Stimulated activated CD8-positive, alpha-beta memory T cell treated with anti-CD3 and anti-CD28 coated beads, Interleukin-15, amount 100 ng/mL, for 4 hours (primary cell): ENCODE measurements at places on chromosomes 3 and 15.

DNA sequence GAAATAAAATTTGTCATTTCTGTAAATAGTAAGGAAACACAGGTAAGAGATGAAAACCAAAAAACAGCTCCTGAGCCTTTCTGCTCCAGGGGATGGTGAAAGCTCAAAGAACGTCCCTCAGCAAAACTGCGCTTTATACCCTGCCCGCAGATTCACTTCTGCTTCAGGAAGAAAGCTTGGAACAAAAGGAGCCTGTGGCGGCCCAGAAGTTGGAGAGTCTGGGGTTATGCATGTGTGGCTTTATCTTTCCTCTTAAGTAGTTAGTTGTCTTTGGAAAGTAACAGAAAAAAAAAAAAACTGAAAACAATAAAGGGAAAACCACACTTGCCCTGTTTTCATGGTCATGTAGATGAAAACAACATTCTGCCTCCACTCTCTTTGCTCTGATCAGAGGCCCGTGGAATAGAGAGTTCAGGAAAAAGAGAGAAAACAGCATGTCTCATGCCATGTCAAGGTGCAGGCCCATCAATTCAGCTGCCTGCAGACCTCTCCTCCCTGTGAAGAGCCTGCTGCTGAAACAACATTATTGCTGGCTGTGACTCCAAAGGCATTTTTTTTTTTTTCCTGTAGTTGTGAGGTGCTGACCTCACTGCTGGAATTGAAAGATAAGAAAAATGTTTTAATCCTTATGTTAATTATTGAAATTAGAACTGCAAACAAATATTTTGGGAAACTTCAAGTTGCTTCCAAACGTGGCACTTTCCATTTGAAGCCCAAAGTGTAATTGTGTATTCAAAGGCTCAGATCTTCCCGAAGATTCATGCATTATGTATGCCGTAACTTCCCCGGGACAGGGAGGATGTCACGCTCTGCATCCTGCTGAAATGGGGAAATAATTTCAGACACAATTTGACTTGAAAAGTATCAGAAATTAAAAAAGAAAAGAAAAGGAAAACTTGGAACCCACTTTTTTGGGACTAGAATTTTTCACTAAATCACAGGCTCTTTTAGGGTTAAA, 108.4 kb upstream of the ZNF385D start:
- DNase-seq = no peak

- DNase-seq = no peak
Observed at GRCh38 chr3:157204431-157204830, 44.5 kb upstream of the CCNL1 start.

DNA sequence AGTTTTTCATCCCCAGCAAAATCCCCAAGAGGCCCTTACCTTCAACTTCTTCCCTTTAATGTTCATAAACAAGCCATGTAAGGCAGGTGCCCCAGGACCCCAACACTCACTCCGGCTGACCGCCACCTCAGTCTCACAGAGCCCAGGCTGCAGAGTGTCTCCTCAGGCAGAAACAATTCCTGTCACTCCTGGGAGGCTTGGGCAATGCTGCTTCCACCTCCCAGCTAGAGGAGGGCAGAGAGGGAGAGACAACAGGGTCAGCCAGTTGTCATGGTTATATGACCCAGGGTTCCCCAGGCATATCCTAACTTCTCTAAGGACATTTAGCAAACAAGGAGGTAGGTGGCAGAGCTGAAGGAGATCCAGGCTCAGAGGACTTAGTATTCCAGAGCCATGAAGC, at the start of gene PLIN1:
PLIN1 (minus strand) TSS at position 156 of the 400 bp plus-strand sequence. CDS start 1,878 bp downstream, outside the sequence.
- no peak for DNase-seq

DNA sequence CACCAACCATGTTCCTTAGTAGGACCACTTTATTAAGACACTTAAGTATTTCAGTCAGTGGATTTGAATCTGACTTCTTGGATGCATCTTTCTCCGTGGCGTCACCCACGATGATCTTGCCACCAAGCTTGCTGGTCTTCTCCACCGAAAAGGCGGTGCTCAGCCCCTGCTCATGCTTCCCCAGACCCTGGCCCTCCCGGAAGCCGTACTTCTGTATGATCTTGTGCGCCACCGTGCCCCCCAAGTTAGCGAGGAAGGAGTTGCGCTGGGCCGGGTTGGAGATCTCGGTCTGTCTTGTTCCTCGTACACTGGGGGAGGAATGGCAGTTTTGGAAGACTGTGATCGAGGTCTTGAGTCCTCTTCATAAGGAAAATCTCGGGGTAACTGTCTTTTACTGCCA, 213.4 kb upstream of the NANOGP8 start:
- DNase-seq = no peak

DNA sequence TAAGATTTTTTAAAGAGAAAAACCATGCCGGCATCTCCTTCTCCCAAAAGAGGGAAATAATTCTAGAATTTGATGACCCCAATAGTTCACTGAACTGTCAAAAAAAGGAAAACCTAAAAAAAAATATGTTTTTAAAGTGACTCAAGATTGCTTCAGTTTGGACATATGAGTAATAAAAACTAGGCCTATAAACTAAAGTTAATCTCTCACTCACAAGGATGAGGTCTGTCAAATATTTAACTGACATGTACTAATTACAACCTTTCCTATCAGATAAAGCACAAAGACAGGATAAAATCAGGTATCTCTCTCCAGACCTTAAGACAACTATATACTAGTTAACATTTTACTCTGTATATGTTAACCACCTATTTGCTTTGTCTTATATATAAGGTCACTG, 231.9 kb downstream of the NSUN3 start:
- no peak for DNase-seq
